ENCODE measurements at places on chromosomes 13 and 19.

DNA sequence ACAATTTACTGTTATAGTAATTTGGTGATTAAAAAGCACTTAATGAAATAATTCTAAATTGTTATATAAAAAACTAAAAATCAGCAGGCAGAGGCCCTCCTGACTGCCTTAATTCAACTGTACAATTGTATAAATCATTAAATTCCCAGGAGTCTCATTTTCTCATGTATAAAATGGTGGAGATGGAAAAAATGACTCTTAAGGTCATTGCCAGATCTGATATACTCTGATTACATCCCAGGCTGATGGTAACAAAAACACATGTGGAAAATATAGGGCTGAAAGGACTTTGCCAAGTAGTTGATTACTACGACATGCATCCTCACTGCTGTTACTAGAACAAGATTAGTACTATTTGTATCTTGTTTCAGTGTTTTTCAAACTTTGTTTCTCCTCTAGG is 1020.0 kb upstream of the SLC10A2 start:
- DNase-seq: no peak

GRCh38 chr13:66661336-66661735 is 568.8 kb downstream of the PCDH9 start:
- no peak for DNase-seq

DNA sequence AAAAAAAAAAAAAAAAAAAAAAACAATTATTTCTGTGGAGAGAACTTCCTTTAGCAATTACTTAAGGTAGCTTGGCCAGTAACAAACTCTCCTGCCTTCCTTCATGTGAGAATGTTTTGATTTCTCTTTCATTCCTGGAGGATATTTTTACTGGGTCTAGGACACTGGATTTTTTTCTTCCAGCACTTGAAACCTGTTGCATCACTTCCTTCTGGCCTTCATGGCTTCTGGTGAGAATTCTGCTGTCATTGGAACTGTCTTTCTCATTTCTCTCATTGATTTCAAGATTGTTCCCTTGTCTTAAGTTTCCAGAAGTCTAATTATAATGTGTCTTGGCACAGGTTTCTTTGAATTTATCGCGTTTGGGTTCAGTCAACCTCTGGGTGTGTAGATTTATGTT is 19.3 kb upstream of the RAB20 start:
- no peak for DNase-seq

GRCh38 chr13:24630851-24631620 is 49.2 kb upstream of the ATP12A start:
- no peak for DNase-seq

Measured in renal pelvis (tissue), 12 donors.